ENCODE measurements at places on chromosomes 12 and 14. TPM values are rescaled to one million over a fixed set of nuclear protein-coding genes. Genes with fewer than 3 reads are reported as not detected.

DNA sequence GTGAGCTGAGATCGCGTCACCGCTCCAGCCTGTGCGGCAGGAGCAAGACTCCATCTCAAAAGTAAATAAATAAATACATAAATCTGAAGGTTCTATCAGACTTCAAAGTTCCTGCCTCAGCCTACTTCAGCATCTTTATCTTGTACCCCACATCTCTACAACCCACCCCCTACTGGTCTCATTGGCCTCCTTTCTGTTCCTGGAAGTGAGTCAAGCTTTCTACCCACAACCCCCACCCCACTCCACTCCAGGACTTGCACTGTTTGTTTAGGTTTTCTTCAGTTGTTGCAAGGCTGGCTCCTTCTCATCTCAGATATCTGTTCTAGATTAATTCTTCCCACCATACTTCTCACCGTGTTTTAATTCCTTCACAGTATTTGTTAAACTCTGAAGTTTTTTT is 714 bp upstream of the PSMC6 start:
- H3K27me3 ChIP-seq = no peaks in the 10 kb centered on the region
- H3K36me3 ChIP-seq = peaks cover 33% of the 10 kb centered on the region
- peaks cover 41% of the 10 kb centered on the region for H3K4me1 ChIP-seq
- DNase-seq = peak; percentile 40
- H3K27ac ChIP-seq = peak overlapping the region; percentile 95

DNA sequence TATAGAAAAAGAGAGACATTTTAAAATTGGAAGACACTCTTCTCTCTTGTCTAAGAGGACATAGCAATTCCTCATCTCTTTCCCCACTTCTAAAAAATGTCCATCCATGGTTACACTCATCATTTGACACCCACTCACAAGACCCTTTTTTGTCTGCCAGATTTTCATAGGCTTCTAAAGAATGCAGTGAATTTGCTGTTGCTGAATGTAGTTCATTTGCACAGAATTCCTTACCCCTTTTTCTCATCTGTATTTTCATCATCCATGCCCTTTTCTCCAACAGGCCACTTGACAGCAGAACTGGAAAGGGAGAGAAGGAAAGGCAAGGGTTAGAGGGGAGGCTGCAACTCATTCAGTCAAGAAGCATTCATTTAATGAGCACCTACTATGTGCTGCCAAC is 128.0 kb downstream of the NUAK1 start:
- no peaks in the 10 kb centered on the region for H3K4me1 ChIP-seq
- no peak for DNase-seq
- no peak overlapping the region for H3K27ac ChIP-seq
- no peak overlapping the region for H3K4me3 ChIP-seq

The ERGIC2 gene
- 83.3 TPM for total RNA-seq

- DNase-seq = no peak
- H3K27me3 ChIP-seq = no peaks in the 10 kb centered on the region
- H3K27ac ChIP-seq = no peak overlapping the region
- H3K36me3 ChIP-seq = no peaks in the 10 kb centered on the region
- no peak overlapping the region for H3K4me3 ChIP-seq
- H3K4me1 ChIP-seq = peaks cover 11% of the 10 kb centered on the region
Observed at GRCh38 chr14:103868242-103868897, 21.0 kb upstream of the PPP1R13B start.

- H3K4me1 ChIP-seq = peaks cover 21% of the 10 kb centered on the region
- DNase-seq = no peak
- H3K27me3 ChIP-seq = peaks cover 38% of the 10 kb centered on the region
- H3K4me3 ChIP-seq = no peak overlapping the region
- peak overlapping the region; percentile 34 for H3K27ac ChIP-seq
- H3K36me3 ChIP-seq = peaks cover 44% of the 10 kb centered on the region
Observed at GRCh38 chr12:49331380-49332222, 5.4 kb downstream of the C1QL4 start.

DNA sequence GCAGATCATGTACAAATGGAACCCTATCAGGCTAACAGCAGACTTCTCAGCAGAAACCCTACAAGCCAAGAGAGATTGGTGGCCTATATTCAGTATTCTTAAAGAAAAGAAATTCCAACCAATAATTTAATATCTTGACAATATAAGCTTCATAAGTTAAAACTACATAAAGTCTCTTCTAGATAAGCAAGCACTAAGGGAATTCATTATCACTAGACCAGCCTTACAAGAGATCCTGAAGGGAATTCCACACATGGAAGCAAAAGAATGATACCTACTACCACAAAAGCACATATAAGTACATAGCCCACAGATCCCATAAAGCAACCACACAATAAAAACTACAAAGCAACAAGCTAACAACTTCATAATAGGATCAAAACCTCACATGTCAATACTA is 60.4 kb upstream of the SCAF11 start:
- no peak overlapping the region for H3K4me3 ChIP-seq
- no peaks in the 10 kb centered on the region for H3K4me1 ChIP-seq
- no peaks in the 10 kb centered on the region for H3K36me3 ChIP-seq
- DNase-seq = no peak
- no peak overlapping the region for H3K27ac ChIP-seq
- peaks cover 8% of the 10 kb centered on the region for H3K27me3 ChIP-seq

DNA sequence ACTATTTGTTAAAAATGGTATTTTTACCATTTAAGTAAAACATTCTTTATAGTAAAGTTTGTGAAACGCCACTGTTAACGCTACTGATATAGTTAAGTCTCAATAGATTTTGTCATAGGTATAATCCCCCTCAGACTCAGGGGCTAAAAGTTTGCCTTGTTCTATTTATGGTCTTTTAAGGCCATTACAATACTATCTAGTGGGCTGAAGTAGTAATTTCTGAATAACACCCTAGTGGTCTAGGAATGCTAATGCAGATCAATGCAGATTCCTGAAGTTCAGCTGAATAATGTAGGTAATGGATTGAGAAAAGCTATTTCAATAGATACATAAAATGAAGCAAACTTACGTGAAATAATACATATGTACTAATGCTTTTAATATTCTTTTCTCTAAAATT is 989.3 kb upstream of the NOVA1 start:
- no peaks in the 10 kb centered on the region for H3K36me3 ChIP-seq
- H3K4me3 ChIP-seq = no peak overlapping the region
- no peak overlapping the region for H3K27ac ChIP-seq
- H3K27me3 ChIP-seq = no peaks in the 10 kb centered on the region
- H3K4me1 ChIP-seq = no peaks in the 10 kb centered on the region
- no peak for DNase-seq

The PIANP gene
- total RNA-seq = not detected

- DNase-seq = no peak
- H3K4me3 ChIP-seq = no peak overlapping the region
- peaks cover 26% of the 10 kb centered on the region for H3K27me3 ChIP-seq
- no peak overlapping the region for H3K27ac ChIP-seq
Observed at GRCh38 chr14:105199093-105199492, 18.0 kb upstream of the NUDT14 start.

The TESPA1 gene
- 113 TPM for total RNA-seq

The SETD3 gene
- 56.8 TPM for total RNA-seq

DNA sequence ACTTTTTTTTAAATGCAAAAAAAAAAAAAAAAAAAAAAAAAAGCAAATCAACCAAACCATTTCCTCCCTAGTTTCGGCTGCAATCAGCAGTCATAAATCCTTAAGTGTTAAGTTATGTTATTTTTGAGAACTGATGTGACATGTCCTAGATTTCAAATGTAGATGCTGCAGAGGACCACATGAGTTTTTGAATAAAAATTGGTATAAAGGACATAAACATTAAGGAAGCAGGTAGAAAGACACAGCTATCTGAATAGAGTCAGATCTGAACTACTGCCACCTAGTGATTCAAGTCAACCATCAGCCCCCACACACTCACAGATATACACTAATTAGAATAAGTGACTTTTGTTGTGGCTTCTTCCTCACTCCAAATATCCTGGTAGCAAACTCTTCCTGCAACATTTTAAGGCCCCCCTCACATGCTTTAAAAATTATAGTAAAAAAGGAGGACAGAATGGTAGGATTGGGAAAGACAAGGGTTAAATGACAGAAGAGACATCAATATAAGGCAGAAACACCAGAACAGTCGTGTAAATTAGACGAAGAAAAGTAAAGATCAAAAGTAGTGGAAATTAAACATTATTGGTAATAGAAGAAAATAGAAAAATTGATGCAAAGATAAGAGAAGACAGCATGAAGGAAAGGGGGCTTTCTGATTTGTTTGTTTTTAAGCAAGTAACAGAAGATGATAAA is 394.5 kb upstream of the ATP2B1 start:
- peaks cover 4% of the 10 kb centered on the region for H3K27me3 ChIP-seq
- no peak overlapping the region for H3K27ac ChIP-seq
- H3K4me1 ChIP-seq = peaks cover 7% of the 10 kb centered on the region
- no peak for DNase-seq
- H3K4me3 ChIP-seq = peak overlapping the region; percentile 19

The MCRS1 gene
- total RNA-seq = 85.3 TPM

DNA sequence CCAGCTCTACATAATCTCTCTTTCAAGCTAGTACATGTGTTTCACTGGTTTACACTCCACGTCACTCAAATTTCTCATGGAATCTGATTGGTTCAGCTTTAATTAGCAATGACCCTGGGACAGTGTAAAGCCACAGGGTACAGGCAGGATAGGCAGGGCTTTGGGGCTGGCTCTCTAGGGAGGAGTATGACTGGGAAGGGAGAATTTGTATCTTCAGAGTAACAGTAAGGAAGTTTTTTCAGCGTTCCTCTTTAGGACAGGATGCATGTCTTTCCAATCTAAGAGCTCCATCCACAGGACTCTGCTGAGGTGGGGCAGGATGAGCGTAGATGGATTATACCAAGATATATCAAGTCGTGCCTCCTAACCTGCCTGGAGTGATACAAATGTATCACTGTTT is 112.0 kb upstream of the CLEC14A start:
- no peaks in the 10 kb centered on the region for H3K4me1 ChIP-seq
- H3K27me3 ChIP-seq = no peaks in the 10 kb centered on the region
- H3K4me3 ChIP-seq = no peak overlapping the region
- no peak for DNase-seq

Measured in activated CD4-positive, alpha-beta T cell treated with anti-CD3 and anti-CD28 coated beads, Interleukin-2, amount 10 ng/mL, durations not matched to agents 7 days and 5 days (primary cell).